ENCODE measurements at places on chromosomes 16 and 17.
A peak's percentile ranks its signal among the peaks of the same experiment; 100 is the strongest.

DNA sequence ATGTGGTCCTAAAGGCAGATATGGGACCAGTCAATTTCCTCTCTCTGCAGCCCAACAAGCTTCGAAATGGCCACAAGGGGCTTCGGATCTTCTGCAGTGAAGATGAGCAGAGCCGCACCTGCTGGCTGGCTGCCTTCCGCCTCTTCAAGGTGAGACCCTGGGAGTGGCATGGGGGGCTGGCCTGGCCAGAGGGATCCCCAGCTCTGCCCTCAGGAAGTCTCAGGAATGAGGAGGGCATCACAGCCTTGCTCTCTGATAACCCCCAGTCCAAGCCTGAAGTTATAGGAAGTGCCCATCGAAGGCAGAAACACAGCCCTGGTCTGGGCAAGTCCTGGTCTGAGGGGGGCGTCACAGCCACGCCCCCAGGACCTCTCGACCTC is 7.1 kb downstream of the GRB7 start:
- H3K27me3 ChIP-seq = peaks cover 8% of the 10 kb centered on the region
- H3K27ac ChIP-seq = no peak overlapping the region
- peaks cover 8% of the 10 kb centered on the region for H3K4me1 ChIP-seq
- H3K36me3 ChIP-seq = no peaks in the 10 kb centered on the region
- no peak for DNase-seq

DNA sequence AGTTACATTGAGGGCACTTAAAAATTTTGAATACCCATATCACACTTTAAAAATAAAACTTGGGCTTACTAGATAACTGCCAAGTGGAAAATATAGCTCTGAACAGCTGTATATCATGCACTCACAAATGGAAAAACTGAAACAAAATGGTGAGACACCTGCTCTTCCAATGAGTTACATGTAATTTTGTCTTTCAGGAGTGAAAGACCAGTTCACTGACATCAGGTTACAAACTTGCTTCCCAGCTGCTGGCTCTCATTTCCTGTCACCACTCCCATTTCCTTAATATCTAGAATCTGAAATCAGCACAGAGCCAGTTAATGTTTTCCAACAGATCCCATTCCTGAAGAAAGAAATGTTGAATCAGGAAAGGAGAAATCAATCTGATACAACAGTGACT is 10.8 kb downstream of the CSNK2A2 start:
- H3K27me3 ChIP-seq = no peaks in the 10 kb centered on the region
- peaks cover 35% of the 10 kb centered on the region for H3K4me1 ChIP-seq
- H3K36me3 ChIP-seq = peaks cover 57% of the 10 kb centered on the region
- H3K27ac ChIP-seq = peak overlapping the region; percentile 34

GRCh38 chr17:77606865-77607210 is 351.7 kb upstream of the TNRC6C start:
- peaks cover 22% of the 10 kb centered on the region for H3K4me1 ChIP-seq
- no peak overlapping the region for H3K27ac ChIP-seq
- peaks cover 4% of the 10 kb centered on the region for H3K36me3 ChIP-seq
- DNase-seq = no peak
- no peak overlapping the region for H3K4me3 ChIP-seq

GRCh38 chr17:44083250-44083849 is 12.8 kb downstream of the G6PC3 start:
- no peak overlapping the region for H3K27ac ChIP-seq
- H3K4me1 ChIP-seq = peaks cover 13% of the 10 kb centered on the region
- no peak overlapping the region for H3K4me3 ChIP-seq
- DNase-seq = no peak

DNA sequence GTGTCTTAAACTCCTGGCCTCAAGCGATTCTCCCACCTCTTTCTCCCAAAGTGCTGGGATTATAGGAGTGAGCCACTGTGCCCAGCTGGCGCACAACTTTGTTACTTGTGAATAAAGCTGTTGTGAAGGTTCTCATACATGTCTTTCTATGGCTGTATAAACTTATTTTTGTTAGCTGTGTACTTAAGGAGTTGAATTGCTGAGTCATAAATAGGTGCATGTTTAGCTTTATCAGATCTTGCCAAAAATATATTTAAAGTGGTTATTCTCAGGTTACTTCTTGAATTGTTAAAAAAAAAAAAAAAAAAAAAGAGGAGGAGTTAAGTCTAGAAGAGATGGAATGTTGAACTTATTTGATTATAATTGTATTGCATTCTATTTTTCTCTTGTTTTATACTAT is 47.6 kb upstream of the IRX3 start:
- no peak for DNase-seq
- H3K36me3 ChIP-seq = no peaks in the 10 kb centered on the region
- H3K4me3 ChIP-seq = no peak overlapping the region
- H3K27me3 ChIP-seq = peaks cover 24% of the 10 kb centered on the region
- H3K4me1 ChIP-seq = no peaks in the 10 kb centered on the region

GRCh38 chr16:31382485-31383161 is 10.5 kb upstream of the ITGAD start:
- H3K4me1 ChIP-seq = peaks cover 15% of the 10 kb centered on the region
- DNase-seq = peak; percentile 64
- no peak overlapping the region for H3K27ac ChIP-seq
- H3K4me3 ChIP-seq = no peak overlapping the region
- H3K36me3 ChIP-seq = no peaks in the 10 kb centered on the region
- peaks cover 9% of the 10 kb centered on the region for H3K27me3 ChIP-seq

- H3K4me3 ChIP-seq = no peak overlapping the region
- peaks cover 46% of the 10 kb centered on the region for H3K36me3 ChIP-seq
- DNase-seq = no peak
- no peaks in the 10 kb centered on the region for H3K4me1 ChIP-seq
- H3K27ac ChIP-seq = no peak overlapping the region
- H3K27me3 ChIP-seq = no peaks in the 10 kb centered on the region
Measured at GRCh38 chr17:36511216-36511615, 23.5 kb downstream of the MYO19 start.

- H3K4me3 ChIP-seq = peak overlapping the region; percentile 59
- H3K4me1 ChIP-seq = peaks cover 17% of the 10 kb centered on the region
- peak; percentile 89 for DNase-seq
- no peaks in the 10 kb centered on the region for H3K27me3 ChIP-seq
- H3K36me3 ChIP-seq = peaks cover 1% of the 10 kb centered on the region
Measured at GRCh38 chr16:57475711-57476339, 10.5 kb downstream of the DOK4 start.

- peaks cover 16% of the 10 kb centered on the region for H3K36me3 ChIP-seq
- H3K27me3 ChIP-seq = no peaks in the 10 kb centered on the region
- H3K4me1 ChIP-seq = peaks cover 22% of the 10 kb centered on the region
Measured at GRCh38 chr17:21201298-21201595, 12.7 kb downstream of the TMEM11 start.

DNA sequence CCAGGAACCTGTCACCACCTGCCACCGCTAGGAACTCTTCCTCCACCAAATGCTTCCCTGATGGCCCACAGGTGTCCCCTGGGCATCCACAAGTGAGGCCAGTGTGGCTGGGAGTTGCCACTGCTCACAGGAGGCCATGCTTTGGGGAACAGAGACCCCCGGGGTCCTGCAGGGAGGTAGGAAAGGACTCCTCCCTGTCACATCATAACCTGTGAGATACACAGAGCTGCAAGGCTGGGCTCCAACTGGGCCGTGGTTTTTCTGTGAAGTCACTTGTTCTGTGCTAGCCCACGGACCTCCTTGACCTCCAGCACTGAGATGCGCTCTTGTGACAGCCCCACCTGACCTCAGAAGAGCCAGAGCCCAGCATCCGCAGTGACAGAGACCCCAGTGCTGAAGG is 311.2 kb downstream of the C16orf95 start:
- H3K27me3 ChIP-seq = no peaks in the 10 kb centered on the region
- no peak for DNase-seq
- H3K36me3 ChIP-seq = no peaks in the 10 kb centered on the region
- H3K27ac ChIP-seq = no peak overlapping the region
- H3K4me3 ChIP-seq = no peak overlapping the region

- H3K4me1 ChIP-seq = no peaks in the 10 kb centered on the region
- H3K36me3 ChIP-seq = no peaks in the 10 kb centered on the region
- no peak overlapping the region for H3K4me3 ChIP-seq
- H3K27ac ChIP-seq = no peak overlapping the region
- no peak for DNase-seq
Measured at GRCh38 chr17:73350864-73351263, 39.1 kb upstream of the CDC42EP4 start.

DNA sequence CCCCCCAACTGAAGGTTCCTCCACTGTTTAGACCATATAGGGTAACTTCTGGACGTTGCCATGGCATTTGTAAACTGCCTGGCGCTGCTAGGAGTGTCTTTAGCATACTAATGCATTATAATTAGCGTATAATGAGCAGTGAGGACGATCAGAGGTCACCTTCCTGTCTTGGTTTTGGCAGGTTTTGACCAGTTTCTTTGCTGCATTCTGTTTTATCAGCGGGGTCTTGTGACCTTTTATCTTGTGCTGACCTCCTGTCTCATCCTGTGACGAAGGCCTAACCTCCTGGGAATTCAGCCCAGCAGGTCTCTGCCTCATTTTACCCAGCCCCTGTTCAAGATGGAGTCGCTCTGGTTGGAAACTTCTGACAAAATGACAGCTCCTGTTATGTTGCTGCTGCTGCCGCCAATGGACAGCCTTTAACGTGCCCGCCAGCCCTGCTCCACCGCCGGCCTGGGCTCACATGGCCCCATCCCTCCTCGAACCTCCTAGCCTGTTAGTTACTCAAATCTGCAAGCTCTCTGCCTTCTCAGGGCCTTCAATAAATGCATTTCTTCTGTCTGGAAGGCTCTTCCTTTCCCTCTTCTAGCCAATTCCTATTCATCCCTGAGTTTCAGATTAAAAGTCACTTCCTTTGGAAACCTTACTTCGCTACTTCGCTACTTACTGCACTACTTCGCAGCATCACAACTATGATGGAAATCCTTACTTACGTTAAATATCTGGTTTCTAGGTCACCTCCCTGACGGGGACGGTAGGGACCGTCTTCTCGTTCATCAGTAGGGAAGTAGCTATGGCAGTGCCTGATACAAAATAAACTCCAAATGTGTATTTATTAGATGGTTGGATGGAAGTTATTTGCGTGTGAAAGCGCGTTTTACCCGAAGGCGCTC is 640 bp upstream of the NAGLU start:
- peaks cover 19% of the 10 kb centered on the region for H3K36me3 ChIP-seq
- peak overlapping the region; percentile 87 for H3K27ac ChIP-seq
- H3K4me1 ChIP-seq = peaks cover 34% of the 10 kb centered on the region
- no peaks in the 10 kb centered on the region for H3K27me3 ChIP-seq
- peak overlapping the region; percentile 84 for H3K4me3 ChIP-seq

- no peaks in the 10 kb centered on the region for H3K36me3 ChIP-seq
- H3K4me3 ChIP-seq = no peak overlapping the region
- DNase-seq = no peak
- H3K27me3 ChIP-seq = no peaks in the 10 kb centered on the region
- H3K4me1 ChIP-seq = no peaks in the 10 kb centered on the region
- no peak overlapping the region for H3K27ac ChIP-seq
Measured at GRCh38 chr16:62965831-62966230, 929.6 kb upstream of the CDH8 start.

DNA sequence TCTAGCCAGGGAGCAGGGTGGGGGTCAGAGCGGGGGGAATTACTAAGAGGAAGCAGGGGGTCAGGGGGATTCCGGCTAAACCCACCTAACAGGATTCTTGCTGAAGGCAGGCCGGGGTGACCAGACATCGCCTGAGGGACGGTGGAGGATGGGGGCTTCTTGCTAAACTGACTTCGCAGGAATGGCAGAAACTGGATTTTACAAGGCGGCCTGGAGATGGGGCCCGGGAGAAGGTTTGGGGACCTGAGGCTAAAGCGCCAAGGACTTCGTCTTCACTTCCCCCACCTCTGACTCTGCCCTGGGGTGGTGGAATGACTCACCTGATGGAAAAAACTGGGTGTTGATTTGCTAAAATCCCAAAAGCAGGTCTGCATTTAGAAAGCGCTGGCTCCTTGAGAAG is 23.5 kb downstream of the LGALS3BP start:
- no peaks in the 10 kb centered on the region for H3K27me3 ChIP-seq
- no peak overlapping the region for H3K4me3 ChIP-seq
- no peak overlapping the region for H3K27ac ChIP-seq

GRCh38 chr16:86211800-86212199 is 298.5 kb upstream of the FOXF1 start:
- peaks cover 3% of the 10 kb centered on the region for H3K36me3 ChIP-seq
- no peak for DNase-seq
- no peaks in the 10 kb centered on the region for H3K4me1 ChIP-seq
- H3K27ac ChIP-seq = no peak overlapping the region
- H3K27me3 ChIP-seq = peaks cover 9% of the 10 kb centered on the region
- no peak overlapping the region for H3K4me3 ChIP-seq

- no peak overlapping the region for H3K4me3 ChIP-seq
- H3K27ac ChIP-seq = no peak overlapping the region
- no peak for DNase-seq
- no peaks in the 10 kb centered on the region for H3K27me3 ChIP-seq
Measured at GRCh38 chr16:59971264-59971663, 1237.1 kb upstream of the GOT2 start.

DNA sequence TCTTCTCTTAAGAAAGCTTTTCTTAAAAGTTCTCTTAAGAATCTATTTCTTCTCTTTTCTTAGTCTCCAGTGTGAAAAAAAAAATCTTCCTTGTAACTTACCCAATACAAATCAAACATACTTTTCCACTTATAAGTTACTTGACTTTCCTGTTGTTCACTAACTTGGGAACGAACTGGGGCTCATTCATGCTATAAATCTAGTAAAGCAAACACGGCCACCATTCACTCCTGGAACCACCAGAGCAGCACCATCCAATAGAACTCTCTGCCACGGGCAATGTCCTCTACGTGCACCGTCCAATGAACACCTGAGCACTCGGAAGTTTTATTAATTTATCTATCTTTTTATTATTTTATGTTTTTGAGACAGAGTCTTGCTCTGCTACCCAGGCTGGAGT is 20.8 kb downstream of the SRP68 start:
- H3K36me3 ChIP-seq = peaks cover 22% of the 10 kb centered on the region
- no peak overlapping the region for H3K27ac ChIP-seq
- no peaks in the 10 kb centered on the region for H3K27me3 ChIP-seq
- no peak overlapping the region for H3K4me3 ChIP-seq
- DNase-seq = no peak

GRCh38 chr17:9968008-9968407 is 62.9 kb upstream of the RCVRN start:
- no peak overlapping the region for H3K4me3 ChIP-seq
- no peak overlapping the region for H3K27ac ChIP-seq
- no peak for DNase-seq
- no peaks in the 10 kb centered on the region for H3K36me3 ChIP-seq

- no peaks in the 10 kb centered on the region for H3K4me1 ChIP-seq
- no peak for DNase-seq
- H3K4me3 ChIP-seq = no peak overlapping the region
Measured at GRCh38 chr17:79866791-79867518, 27.7 kb upstream of the CBX4 start.

DNA sequence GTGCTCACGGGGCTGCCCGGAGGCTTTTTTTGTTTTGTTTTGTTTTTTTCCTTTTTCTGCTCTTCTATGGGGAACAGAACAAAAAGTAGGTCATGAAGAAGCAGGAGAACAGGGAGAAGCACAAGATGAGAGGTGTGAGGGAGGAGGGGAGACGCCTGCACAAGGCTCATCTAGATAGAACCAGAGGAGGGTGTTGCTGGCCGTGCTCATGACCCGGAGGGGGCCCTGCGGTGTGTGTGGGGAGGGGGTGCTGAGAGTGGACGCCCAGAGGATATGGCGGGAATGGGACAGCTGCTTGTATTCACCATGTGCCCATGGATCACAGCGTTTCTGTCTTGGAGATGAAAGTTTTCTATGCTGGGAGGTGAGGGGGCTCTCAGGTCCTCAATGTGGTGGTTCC is 183.7 kb downstream of the FOXL1 start:
- H3K36me3 ChIP-seq = no peaks in the 10 kb centered on the region
- peaks cover 3% of the 10 kb centered on the region for H3K4me1 ChIP-seq
- H3K4me3 ChIP-seq = no peak overlapping the region
- DNase-seq = no peak

Data from activated naive CD8-positive, alpha-beta T cell treated with anti-CD3 and anti-CD28 coated beads for 36 hours (primary cell).